NCI-H2107 (cell line): ENCODE measurements at places on chromosomes 7 and 10.

GRCh38 chr7:28483112-28483511, 70.8 kb downstream of the CREB5 start:
- no peak for DNase-seq

- no peak for DNase-seq
Measured at GRCh38 chr7:122059542-122059941, 84.5 kb downstream of the AASS start.

DNA sequence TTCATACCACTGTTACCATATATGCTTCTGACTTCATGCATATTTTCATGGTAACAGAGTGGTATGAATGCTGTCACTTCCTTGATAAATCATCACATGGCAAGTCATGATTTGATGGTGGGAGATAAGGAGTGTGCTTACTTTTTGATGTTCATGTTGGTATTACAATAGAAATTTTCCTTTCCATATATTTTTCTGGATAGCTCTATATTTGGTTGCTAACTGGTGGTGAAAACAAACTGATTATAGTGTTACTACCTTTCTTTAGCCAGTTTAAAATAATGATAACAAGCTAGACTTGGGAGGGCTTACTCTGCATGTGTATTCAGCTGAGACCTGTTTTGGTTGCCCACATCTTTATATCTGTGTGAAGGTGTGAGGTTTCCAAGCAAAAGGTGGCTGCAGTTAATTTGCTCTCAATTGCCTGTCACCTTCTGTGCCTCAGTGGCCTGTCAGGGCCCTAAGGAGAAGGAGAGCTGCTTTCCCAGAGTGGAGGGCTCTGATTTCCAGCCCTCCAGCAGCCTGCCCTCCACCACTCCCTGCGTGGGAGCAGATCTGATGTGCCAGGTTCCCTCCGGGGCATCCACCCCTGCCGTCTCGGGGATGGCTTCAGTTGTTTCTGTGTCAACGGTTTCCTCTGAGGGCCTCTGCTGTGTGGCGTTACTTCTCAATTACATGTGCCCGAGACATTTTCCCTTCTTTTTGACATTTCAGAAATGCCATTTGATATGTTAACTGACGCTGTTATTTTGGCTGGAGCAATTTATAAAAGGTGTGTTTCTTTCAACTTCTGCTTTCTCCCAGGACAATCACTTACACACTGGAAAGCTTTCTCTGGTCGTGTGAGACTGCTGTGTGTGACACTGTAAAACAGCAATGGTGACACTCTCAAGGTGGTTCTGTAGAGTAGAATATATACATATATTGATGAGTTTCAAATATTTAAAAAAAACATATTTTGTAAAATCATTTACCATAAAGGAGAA, 107.7 kb upstream of the KLF6 start:
- DNase-seq = no peak

DNA sequence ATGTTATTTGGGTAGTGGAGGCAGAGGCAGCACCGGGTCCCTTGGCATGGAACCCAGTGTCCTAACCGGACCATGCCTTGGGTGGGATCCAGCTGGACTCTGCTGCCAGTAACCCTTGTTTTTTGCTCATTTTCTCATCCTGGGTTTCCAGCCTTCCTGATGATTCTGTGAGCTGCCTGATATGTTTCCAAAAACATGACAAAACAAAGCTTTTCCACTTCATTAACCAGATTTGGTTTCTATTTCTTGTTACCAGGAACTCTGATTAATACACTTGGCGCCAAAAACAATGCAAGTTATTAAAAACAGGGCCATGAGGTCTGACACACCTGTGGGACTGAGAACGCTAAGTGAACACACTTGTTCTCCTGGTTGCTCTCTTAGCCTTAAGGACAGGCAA, 32.8 kb upstream of the DLG5 start:
- no peak for DNase-seq

DNA sequence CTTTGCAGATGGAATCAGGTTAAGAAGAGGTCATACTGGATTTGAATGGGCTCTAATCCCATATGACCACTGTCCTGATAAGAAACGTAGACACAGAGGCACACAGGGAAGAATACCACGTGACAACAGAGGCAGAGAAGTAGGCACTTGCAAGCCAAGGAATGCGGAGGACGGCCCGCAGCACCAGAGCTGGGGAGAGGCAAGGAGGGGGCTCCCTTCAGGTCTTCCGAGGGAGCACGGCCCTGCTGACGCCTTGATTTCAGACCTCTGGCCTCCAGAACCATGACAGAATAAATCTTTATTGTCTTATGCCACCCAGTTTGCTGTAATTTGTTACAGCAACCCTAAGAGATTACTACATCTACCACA, 44.7 kb upstream of the TMEM213 start:
- no peak for DNase-seq

DNA sequence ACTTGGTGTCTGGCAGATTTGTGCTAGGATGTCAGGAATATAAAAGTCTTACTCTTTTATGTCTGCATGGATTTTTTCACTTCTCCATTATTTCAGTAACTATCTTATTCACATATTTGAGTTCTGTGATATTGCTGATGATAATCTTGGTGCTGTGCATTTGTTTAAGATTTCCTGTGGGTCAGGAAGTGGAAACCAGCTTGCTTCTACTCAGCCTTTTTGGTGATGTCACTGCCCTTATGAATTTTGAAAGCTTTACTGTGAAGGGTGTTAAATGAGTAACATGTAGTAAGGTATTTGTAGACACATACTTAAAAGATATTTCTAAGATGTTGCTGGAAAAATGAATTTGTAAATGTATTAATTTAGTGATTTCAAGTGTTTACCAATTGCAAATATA, 69.5 kb upstream of the VOPP1 start:
- DNase-seq = no peak

- DNase-seq = no peak
Measured at GRCh38 chr7:120988591-120989256, at the start of gene CPED1. Gene CPED1, plus strand, starts transcription at chr7:120988711. Its CDS starts 911 bp downstream, at chr7:120989622.

DNA sequence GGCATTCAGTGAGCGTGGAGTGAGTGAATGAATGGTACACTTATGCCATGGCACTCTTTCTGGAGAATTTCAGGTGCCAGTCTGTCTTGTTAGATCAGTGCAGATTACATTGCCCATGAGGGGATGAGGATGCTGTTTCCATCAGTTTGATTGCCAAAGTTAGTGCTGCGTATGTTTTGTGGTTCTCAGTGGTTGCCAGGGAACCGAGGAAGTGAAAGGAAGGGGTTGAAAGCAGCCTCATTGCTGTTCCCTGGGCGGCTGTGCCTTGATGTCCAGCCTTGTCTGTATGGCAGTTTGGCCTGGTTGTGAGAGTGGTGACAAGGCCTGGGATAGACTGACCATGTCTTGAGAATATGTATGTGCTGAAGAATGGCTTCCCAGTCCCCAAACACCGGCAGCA, 30.2 kb downstream of the WBP1L start:
- no peak for DNase-seq

GRCh38 chr10:129329385-129330055, 137.5 kb upstream of the MGMT start:
- no peak for DNase-seq

GRCh38 chr10:22427101-22427500, 81.8 kb downstream of the SPAG6 start:
- DNase-seq = no peak

GRCh38 chr7:157485361-157485831, 148.6 kb downstream of the DNAJB6 start:
- DNase-seq = no peak

GRCh38 chr7:81674431-81674830, 95.4 kb downstream of the HGF start:
- no peak for DNase-seq

- DNase-seq = no peak
Measured at GRCh38 chr10:118595064-118595420, 406 bp downstream of the PRLHR start.

DNA sequence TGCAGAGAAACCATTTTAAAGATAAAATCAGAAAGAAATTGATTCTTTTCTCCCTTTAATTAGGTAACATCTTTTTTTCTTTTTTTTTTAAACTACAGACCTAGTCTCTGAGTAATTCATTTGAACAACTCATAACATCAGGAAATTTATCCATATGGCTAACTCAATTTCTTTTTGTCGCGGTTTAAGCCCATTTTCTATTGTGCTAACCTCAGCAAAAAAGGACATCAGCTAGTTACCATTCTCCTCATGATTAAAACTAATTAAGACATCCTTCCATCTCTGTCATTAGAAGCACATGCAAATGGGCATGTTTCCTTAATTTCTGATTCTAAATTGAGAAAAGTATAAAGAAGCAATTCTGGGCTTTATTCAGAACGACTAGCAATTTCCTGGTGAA, 57.8 kb downstream of the ANK3 start:
- no peak for DNase-seq
